Stimulated activated CD4-positive, alpha-beta T cell treated with anti-CD3 and anti-CD28 coated beads, Interleukin-2, amount 100 ng/mL, for 24 hours (primary cell): ENCODE measurements at places on chromosomes 1 and 21.

DNA sequence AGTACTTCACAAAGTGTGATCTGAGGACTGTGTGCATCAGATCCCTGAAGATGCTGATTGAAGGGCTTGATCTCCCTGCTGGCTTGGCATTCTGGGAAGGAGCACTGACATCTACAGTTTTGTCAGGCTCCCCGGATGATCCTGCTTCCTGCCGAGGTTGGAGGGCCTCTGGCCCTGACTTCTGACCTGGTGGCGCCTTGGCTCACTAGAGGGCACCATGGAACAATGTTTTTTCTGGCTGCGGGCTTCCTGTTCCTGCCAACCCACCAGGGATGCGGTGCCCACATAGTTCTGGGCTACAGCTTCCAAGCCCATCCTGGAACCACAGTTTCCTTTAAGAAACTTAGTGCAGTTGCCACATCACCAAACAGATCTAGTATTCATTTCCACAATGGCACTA, 38.8 kb upstream of the RASAL2 start:
- DNase-seq, result no peak

- DNase-seq, result no peak
These were observed 1.7 kb upstream of the ADAMTS4 start for GRCh38 chr1:161200421-161200991.

DNA sequence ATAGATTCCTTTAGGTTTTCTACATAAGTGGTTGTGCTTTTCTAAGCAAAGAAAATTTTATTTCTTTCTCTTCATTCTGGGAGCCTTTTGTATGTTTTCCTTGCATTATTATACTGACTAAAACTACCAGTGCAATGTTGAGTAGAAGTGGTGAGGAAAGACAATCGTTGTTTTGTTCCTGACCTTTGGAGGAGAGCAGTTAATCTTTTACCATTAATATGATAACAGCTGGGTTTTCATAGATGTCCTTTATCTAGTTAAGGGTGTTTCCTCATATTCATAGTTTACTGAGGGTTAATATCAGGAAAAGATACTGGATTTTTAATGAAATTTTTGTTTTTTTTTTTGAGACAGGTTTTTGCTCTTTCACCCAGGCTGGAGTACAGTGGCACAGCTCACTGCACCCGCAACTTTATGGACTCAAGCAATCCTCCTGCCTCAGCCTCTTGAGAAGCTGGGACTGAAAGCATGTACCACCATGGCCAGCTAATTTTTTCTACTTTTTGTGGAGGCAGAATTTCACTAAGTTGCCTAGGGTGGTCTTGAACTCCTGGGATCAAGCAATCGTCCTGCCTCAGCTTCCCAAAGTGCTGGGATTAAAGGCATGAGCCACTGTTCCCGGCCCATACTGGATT, 9.0 kb upstream of the KCTD3 start:
- DNase-seq, result no peak

- no peak for DNase-seq
These were observed 201.3 kb upstream of the HMCN1 start for GRCh38 chr1:185532856-185533255.

DNA sequence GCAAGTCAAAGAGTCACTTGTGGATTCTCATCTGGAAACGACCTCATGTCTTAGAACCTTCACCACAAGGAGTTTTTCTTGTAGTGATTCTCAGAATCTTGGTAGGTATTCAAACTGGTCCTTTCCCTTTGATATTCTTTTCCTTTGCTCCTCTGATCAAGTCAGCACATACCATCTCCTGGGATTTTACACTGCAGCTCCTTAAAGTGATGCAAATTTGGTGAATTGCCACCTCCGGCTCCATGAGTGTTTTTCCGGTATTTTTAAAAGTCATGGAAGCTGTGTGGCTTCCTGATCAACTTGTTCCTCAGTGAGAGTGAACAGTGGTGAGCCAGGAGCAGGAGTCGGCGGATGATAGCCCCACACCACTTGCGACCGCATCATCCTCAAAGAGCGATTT, 182.1 kb upstream of the DAB1 start:
- no peak for DNase-seq

- no peak for DNase-seq
These were observed 102.8 kb downstream of the ETS2 start for GRCh38 chr21:38908537-38908936.

GRCh38 chr21:45410151-45410864, 5.3 kb downstream of the COL18A1 start:
- no peak for DNase-seq

DNA sequence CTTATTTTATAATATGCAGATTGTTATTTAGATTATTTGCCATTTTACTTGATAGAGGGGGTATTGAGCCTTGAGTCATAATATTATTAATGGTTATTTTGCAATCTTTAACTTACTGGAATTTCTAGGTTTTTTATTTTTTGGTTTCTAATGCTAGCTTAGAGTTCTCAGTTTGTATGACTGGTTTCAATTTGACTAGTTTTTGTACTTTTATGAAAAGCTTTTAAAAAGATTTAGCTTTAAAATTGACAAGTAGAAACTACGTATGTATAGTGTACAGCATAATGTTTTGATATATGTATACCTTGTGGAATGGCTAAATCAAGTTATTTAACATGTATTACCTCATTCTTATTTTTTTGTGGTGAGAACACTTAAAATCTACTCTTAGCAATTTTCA, 41.5 kb downstream of the CEP350 start:
- DNase-seq, result no peak

DNA sequence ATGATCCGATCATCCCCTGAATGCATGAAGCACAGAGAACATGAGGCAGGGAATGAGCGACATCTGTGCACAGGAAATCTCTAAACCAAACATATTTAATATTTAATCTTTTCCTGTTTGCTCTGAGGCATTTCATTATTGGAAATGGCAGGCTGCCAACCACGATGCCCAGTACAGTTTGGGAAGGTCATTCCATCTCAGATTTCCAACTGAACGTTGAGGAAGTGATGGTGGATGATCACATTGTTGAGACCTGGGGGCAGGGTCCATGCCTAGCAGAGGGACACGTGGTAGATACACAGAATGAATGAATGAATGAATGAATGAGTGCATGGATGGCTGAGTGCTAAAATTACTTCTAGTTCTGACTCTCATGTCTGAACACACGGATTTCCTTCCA, 15.9 kb upstream of the FASLG start:
- DNase-seq, result no peak

GRCh38 chr21:28421716-28422524, 570.8 kb downstream of the LTN1 start:
- no peak for DNase-seq

- no peak for DNase-seq
These were observed 841.1 kb downstream of the USP25 start for GRCh38 chr21:16570856-16571255.

DNA sequence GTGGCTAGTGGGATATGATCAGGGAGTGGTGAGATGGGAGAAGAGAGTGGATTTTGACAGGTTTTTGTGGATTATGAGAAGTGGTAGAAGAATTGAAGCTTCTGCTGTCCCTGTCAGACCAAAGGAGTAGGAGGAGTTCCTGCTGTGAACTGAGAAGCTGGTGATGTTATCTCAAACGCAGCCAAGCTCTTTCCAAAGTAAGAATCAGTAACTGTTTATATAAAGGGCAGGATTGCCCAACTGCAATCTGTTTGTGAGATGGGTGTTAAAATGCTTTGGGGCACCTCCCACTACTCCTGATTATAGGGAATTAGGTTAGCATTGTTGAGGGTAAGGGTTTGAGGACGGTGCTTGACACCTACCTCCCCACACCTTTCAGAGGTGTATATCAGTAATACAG, 60.5 kb upstream of the USP25 start:
- no peak for DNase-seq

DNA sequence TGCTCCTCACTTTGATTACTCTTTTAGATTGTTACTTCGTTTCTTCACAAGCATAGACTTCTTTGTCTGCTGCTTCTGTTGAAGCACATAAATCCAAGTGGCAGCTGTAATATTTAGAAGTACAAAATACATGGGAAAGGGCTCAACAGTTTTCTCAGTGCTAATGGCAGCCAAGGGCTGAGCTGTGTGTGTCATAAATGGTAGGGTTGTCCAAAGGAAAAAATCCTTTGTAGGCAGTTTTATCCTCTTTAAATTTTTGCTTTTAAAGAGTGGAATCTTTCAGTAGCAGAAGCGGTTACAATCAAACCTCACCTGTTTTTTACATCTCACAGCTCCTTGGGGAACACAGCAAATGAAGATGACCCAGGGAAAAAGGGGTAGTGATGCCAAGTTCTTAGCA, 650.8 kb downstream of the PLPP3 start:
- DNase-seq, result no peak

DNA sequence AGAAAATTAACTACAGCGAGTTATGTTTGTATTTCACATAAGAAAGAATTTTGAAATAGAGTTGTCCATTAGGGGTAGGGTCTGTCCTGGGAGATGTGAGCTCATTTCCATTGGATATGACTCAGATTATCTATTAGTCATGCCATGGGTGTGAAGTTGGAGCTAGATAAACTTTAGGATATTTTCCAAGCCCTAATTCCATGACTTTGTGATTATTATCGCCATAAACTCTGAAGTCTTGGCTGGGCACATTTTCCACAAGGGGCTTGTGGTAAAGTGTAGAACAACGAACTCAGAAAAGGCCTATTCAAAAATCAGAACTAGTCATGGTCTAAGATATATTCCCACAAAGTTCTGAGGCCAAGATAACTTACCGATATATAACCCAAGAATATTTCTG, 396.6 kb downstream of the DPYD start:
- DNase-seq, result no peak

- no peak for DNase-seq
These were observed 21.3 kb downstream of the ACOT11 start for GRCh38 chr1:54569339-54569738.

DNA sequence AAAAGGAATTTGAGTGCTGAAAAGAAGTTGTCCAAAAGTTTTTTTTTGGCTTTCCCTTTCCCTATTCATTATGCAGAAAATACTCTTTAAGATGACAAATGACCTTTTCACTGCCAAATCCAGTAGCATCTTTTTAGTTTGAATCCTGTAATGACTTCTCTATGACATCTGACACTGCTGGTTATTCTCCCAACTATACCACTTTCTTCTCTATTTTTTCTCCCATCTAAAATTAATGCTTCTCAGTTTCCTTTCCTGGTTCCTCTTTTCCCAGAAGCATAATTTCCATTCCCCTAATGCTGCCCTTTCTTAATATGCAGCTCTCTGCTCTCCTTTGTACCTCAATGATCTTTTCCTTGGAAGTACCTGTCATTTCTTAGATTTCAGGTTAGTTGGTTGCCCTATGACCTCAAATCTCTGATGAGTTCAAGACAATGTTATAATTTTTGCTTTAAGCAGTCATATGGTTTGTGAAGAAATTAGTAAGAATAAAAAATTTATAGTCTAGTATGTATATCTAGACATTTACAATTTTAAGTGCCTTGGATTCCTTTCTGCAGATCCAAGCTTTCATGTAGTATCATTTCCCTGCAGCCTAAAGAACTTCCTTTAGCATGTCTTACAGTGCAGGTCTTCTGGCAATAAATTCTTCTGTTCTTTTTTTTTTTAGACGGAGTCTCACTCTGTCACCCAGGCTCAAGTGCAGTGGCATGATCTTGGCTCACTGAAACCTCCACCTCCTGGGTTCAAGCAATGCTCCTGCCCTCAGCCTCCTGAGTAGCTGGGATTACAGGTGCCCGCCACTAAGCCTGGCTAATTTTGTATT, 150.8 kb downstream of the CDC42BPA start:
- DNase-seq, result no peak

DNA sequence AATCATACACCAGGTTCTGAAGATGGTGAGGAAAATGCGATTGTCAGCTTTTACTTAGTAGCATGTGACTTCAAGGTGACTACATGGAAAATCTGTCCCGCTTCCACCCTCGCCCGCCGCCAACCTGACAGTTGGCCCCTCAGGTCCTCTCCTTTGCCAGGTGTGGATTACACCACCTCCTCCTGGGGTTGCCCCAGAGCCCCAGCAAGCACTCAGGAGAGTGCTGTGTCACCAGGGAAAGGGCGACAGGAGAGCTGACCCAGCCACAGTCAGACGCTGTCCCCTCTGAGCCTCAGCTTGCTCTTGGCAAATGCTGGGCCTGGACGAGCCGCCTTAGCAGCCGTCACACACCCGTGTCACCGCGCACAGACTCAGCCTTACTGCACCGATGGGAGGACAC, 17.9 kb downstream of the PTTG1IP start:
- DNase-seq, result no peak

DNA sequence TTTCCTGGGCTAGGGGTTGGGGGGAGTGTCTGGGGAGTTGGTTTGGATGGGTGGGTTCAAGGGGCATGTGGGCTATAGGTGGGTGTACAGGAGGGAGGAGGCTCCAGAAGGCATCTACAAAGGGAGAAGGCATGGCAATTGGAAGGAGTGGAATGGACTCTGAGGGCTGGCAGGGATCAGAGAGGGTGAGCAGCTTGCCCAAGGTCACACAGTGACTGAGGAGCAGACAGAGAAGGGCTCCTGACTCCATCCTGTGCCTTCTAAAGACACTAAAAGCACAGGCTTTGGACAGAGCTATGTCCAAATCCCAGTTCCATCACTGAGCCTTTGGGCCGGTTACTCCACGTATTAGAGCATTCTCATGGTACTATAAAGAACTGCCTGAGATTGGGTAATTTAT, 151.8 kb downstream of the PTPRU start:
- DNase-seq, result no peak

- no peak for DNase-seq
These were observed 32.5 kb upstream of the DISC1 start for GRCh38 chr1:231594123-231594522.

DNA sequence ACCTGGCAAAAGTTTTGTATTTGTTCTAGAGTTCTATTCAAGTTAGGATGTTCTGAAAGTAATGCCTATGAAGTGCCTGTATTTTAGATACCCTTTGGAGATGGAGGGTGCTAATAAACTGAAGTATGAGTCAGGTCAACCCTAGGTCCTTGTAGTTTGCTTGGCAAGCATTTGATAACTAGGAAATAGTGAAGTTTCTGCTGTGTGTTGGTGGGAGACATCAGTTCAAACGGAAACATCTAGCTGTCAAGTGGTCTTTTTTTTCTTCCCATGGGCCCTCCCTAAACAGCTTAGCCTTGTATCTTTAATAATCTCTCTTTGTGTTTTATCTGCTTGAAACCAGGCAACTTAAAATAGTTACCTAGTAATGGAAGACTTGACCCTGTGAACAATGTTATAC, 4.5 kb downstream of the MRPS6 start:
- DNase-seq, result no peak

DNA sequence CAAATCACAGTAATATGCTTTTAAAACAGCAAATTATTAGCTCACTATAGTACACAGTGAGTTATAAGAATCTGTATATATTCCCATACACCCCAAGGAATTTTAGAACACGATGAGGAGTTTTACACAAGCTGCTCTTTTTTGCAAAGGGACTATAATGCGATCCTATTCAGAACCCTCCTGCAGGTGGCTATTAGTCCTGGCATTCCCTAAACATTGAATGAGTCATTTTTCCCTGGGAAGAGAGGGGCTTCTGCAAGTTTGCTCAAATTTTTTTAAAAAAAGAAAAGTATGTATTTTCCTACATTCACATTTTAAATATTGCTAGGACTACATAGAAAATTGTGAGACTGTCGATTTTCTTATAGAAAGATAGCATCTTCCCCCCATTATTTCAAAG, 106.3 kb downstream of the COL11A1 start:
- no peak for DNase-seq

- DNase-seq, result no peak
These were observed 7.6 kb downstream of the DNTTIP2 start for GRCh38 chr1:93871366-93871765.
